ENCODE measurements at places on chromosomes 12 and 14. TPM values are rescaled to one million over a fixed set of nuclear protein-coding genes. Genes with fewer than 3 reads are reported as not detected.

GPR132 gene
- 0.62 TPM for total RNA-seq

IL22 gene
- not detected for total RNA-seq

CIROP gene
- total RNA-seq = not detected

NFATC4 gene
- 30.3 TPM for total RNA-seq

IL26 gene
- total RNA-seq = not detected

TAPBPL gene
- 19.0 TPM for total RNA-seq

CLEC1A gene
- 3.2 TPM for total RNA-seq

KLHDC1 gene
- total RNA-seq = 10.7 TPM

AQP5 gene
- total RNA-seq = 7.0 TPM

- DNase-seq = no peak
Measured at GRCh38 chr12:94768398-94769046, 118.2 kb upstream of the TMCC3 start.

DNA sequence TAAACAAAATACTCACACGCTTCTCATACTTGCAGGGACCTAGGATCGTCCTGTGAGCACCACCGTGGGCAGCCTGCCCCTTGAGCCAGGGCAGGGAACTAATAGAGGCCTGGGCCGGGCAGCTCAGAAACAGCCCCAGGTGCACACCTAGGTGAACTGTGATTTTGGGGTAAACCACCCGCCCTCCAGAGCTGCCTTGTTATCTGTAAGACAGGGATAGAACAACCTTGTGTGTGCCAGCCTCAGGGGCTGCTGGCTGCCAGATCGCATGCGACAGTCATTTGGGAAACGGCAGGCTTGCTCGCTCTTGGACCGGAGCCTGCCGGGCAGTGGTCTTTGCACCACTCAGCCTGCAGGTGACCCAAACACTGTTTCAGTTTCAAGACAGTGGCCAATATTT lies 86.8 kb downstream of the ADGRD1 start:
- DNase-seq = no peak

GRCh38 chr14:89382901-89383845 lies 33.9 kb downstream of the FOXN3 start:
- no peak for DNase-seq

GRCh38 chr12:47075192-47076084 lies 4.0 kb upstream of the PCED1B start:
- DNase-seq = no peak

DNA sequence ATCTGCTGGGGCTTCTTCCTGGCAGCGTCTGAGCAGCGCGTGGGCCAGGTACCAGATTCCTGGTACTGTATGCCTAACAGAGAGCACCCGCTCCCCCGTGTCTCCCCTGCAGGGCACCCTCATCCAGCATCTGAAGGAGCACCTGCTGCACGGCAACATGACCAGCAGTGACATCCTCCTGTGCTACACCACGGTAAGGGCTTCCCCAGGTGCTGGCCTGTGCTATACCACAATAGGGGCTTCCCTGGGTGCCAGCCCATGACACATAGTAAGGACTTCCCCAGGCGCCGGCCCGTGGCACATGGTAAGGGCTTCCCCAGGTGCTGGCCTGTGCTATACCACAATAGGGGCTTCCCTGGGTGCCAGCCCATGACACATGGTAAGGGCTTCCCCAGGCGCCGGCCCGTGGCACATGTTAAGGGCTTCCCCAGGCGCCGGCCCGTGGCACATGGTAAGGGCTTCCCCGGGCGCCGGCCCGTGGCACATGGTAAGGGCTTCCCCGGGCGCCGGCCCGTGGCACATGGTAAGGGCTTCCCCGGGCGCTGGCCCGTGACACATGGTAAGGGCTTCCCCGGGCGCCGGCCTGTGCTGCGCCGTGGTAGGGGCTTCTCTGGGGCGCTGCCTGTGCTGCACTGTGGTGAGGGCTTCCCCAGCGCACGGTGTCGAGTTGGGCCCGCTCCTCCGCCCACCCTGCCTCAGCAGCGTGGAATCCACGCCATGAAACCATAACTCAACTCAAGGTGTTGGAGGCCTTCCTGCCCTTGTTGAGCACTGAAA lies 49.3 kb downstream of the AACS start:
- no peak for DNase-seq

GRCh38 chr12:16348435-16349130 lies 1.1 kb downstream of the MGST1 start:
- no peak for DNase-seq

GRCh38 chr14:96085369-96085768 lies 46.2 kb downstream of the C14orf132 start:
- no peak for DNase-seq

DNA sequence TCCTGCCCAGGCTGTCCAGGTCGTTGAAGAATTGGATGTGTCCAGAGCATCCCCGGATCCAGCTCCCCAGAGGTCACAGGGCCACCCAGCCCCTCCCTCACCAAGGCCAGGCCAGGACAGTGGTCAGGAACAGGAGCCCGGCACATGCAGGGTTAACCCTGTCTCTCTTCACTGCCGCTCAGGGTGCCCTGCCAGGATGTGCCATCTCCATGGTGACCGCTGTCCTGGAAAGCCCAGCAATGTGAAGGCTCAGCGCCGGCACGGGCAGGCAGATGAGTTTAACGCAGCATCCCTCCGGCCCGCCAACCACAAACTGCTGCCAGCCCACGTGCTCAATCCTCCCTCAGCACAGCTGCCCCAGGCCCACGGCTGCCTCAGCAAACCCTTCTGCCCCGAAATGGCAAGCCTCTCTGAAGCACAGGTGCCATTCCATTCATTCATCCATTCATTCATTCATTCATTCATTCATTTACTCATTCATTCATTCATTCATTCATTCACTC lies 4.4 kb downstream of the TMEM179 start:
- DNase-seq = peak; percentile 58

- peak; percentile 81 for DNase-seq
Measured at GRCh38 chr14:99644723-99645544, at the start of gene HHIPL1. TSS of gene HHIPL1 (plus strand) at chr14:99645129. CDS start at chr14:99645208, 79 bp downstream.

DNA sequence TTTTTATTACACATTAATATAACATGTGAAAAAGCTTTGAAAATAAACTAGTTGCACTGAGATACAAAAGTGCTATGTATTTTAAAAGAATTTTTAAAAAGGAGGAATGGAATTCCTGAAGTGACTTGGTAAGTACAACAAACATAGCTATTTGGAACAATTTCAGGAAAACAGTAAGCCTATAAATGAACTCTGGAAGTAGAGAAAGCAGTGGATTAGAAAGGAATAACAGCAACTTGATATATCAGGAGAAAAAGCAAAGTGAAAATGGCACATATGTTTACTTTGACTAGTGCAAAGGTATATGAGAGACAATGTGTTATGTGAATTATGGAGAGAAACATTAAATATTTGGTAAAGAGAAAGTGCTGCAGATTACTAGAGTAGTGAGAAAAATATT lies 811.7 kb downstream of the C12orf50 start:
- DNase-seq = no peak

DNA sequence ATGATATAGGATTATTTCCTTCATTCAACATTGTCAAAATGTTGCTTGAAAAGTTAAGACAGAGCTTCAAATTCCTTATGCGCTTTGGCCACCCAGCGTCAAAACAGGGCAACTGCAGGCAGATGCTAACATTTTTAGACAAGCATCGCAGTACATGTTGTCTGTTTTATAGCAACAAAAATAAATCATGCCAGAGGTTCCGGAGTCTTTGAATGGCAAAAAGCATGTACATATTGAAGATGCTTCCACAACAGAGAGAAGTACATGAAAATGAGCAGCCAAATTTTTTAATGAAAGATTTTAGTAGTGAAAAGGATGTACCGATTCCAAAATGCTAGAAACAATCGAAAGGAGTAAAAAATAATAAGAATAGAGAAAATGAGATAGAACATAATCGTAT lies 49.8 kb upstream of the USP15 start:
- DNase-seq = peak; percentile 64

DNA sequence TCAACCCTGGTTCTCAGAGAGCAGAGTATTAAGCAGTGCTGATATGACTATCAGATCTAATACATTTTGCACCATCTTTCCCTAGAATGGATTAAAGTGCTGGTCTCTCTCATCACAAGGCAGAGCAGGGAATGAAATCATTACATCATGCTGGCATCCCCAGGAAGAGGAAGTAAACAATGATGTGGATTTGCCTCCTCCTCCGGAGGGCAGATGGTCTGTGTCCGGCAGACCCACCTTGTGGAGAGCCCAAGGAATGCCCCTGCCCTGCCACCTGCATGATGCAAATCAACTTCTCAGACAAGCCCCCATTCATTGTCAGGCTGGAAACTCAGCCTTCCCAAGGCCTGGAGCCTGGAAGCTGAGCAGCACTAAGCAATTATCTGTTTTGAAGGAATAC lies 1149.1 kb downstream of the VRK1 start:
- DNase-seq = no peak

- peak; percentile 53 for DNase-seq
Measured at GRCh38 chr14:105071942-105072341, 6.7 kb upstream of the GPR132 start.

Measured in right cardiac atrium (tissue), 5 donors.